ENCODE measurements at places on chromosomes 12 and 14.

DNA sequence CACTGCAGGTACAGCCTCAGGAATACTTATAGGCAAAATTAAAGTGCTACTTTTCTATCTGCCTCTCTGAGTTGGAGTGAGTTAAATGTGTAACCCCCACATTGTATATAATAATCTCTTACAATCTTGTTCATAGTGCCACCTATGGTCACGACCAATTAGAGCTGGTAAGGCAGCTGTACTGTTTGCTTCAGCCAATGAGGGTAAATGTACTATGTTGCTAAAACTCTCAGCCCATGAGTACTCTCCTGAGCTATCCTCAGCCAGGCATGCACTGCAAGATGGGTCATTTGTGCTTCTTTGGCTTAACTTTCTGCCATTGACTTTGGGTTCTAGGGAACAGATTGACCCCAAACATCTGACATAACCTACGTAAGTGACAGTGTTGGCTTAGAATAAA is 15.0 kb upstream of the MDM2 start:
- no peak for DNase-seq

GRCh38 chr14:64541261-64541971 is 875 bp downstream of the HSPA2 start:
- DNase-seq: peak; percentile 7

GRCh38 chr12:6135071-6135470 is 10.6 kb upstream of the VWF start:
- no peak for DNase-seq

GRCh38 chr14:103520657-103521437 is 1.8 kb downstream of the CKB start:
- DNase-seq: peak; percentile 30

- no peak for DNase-seq
Observed at GRCh38 chr14:93537951-93538350, 107.2 kb downstream of the UNC79 start.

DNA sequence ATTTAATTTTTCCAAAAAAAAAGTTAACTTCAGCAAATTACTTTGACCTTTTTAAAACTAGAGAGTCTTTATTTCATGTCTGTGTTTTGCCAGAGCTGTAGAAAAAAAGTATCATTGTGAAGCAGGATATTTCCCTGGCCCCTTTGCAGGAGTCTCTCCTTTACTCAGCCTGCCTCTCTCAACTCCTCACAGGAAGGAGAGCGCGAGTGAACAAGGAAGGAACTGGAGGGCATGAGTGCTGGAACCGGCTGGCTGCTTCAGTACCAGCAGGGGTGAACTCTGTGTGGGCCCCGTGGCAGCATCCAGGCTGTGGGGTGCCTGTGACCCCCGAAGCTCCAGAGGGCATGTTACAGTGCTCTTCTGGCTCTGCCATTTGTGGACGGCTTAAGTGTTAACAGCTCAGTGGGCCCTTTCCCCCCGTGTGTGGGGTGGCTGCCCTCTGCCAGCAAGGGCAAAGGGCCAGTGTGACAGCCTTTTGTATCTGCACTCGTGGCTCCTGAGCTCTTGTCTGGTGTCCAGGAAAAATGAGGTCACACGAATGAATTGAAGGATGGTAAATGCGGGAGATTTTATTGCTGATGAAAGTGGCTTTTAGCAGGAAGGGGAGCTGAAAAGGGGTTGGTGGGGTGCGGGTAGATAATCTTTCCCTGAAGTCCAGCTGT is 76.6 kb upstream of the KCNH3 start:
- DNase-seq: no peak

Measured in stimulated activated CD8-positive, alpha-beta memory T cell treated with anti-CD3 and anti-CD28 coated beads, Interleukin-4, amount 100 ng/mL, for 24 hours (primary cell).